ENCODE measurements at places on chromosomes 1 and 21.

DNA sequence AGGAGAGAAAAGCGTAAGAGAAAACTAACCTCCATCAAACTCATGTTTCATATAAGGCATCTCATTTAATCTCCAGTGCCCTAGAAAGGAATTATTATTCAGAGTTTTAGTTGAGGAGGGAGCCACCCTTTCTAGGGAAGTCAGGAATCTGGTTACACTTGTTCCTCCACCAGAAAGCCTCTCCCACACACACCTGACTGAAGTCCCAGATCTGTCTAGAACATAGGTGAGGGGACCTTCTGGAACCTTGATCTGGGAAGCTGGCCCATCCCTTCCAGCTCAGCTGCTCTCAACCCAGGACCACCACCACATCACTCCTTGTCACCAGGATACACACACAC lies 1.9 kb upstream of the DENND2D start:
- DNase-seq: no peak

GRCh38 chr1:44934791-44935190 lies 51.6 kb downstream of the EIF2B3 start:
- DNase-seq: no peak

DNA sequence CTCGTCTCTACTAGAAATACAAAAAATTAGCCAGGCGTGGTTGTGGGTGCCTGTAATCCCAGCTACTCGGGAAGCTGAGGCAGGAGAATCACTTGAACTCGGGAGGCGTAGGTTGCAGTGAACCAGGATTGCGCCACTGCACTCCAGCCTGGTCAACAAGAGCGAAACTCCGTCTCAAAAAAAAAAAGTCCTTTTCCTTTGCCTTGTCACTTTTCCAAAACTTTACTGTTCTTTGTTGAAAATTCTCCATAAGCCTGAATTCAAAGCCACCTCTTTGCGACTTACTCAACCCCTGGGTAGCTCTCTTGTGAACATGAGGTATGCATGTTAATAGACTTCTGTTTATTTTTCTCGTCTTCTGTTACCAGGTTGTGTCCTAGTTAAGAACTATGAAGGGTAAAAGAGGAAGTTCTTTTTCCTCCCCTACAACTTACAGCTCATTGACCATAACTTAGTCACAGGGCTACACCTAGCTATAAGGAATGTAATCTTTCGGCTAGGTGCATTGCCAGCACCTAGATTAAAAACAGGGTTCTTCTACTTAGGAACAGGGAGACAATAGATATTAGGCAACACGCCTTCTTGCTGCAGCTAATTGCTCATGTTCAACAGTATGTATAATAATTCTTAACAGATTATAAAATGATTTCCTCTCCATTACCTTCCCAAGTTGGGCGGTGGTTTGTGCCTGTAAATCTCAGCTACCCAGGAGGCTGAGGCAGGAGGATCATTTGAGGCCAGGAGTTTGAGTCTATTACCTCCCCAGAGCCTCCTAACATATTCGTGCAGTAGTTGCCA lies 40.9 kb downstream of the PTAFR start:
- no peak for DNase-seq

GRCh38 chr1:223706077-223706973 lies 6.0 kb upstream of the CAPN2 start:
- no peak for DNase-seq
